ENCODE measurements at places on chromosomes 2 and 18. TPM values are rescaled to one million over a fixed set of nuclear protein-coding genes. Genes with fewer than 3 reads are reported as not detected.

- no peak for DNase-seq
Observed at GRCh38 chr2:59032499-59032898, 791.4 kb upstream of the FANCL start.

The ESCO1 gene
- 14.2 TPM for total RNA-seq

GRCh38 chr2:46388881-46389280, 90.5 kb upstream of the TMEM247 start:
- no peak for DNase-seq

DNA sequence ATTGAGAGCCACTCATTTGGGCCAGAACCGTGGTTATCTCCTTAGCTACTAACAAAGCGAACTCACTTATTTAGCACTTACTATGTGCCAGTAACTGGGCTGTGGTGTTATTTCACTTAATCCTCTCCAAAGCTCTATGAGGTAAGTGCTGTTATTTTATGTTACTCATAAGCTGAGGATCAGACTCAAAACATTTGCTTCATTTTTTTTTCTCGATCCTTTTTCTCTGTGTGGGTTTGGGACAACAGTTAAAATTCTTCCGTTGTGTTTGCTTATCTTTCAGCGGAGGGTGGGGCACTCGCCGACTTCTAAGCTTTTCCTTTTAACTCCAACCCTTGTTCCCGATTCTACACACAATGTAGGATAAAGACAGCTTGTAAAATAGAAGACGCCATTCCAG, 52.8 kb downstream of the TMEM178A start:
- no peak for DNase-seq

DNA sequence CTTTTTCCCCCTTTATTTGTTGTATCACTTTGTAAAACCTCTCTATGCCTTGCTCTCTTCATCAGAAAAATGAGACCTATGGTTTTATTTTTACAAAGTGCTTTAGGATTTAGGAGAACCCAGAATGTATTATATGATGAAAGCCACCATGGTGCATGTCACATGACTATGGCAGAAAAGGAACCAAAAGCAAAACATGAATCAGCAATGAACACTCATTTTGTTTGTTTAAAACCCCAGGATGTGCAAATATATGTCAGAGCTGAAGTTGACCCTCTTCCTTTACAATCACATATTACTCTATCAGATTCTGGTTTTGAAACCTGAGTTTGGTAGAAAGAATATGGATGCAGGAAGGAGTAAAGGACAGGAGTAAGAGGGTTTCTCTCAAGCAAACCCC, 70.0 kb downstream of the FIGN start:
- DNase-seq: no peak

The NAT8 gene
- not detected for total RNA-seq
